ENCODE measurements at places on chromosomes 5 and 9. TPM values are rescaled to one million over a fixed set of nuclear protein-coding genes. Genes with fewer than 3 reads are reported as not detected.

The RETREG1 gene
- 1.4 TPM for total RNA-seq

The C8G gene
- total RNA-seq, result 0.64 TPM

The CYSRT1 gene
- total RNA-seq, result 4.0 TPM

The ZNF618 gene
- total RNA-seq, result 10.5 TPM

The IL5 gene
- total RNA-seq, result not detected

The C6 gene
- total RNA-seq, result not detected

The FSTL4 gene
- 4.8 TPM for total RNA-seq

The PCDHB8 gene
- 0.25 TPM for total RNA-seq

The TLR4 gene
- total RNA-seq, result 0.31 TPM
